ENCODE measurements at places on chromosomes 13 and 19. TPM values are rescaled to one million over a fixed set of nuclear protein-coding genes. Genes with fewer than 3 reads are reported as not detected.
A peak's percentile ranks its signal among the peaks of the same experiment; 100 is the strongest.

DNA sequence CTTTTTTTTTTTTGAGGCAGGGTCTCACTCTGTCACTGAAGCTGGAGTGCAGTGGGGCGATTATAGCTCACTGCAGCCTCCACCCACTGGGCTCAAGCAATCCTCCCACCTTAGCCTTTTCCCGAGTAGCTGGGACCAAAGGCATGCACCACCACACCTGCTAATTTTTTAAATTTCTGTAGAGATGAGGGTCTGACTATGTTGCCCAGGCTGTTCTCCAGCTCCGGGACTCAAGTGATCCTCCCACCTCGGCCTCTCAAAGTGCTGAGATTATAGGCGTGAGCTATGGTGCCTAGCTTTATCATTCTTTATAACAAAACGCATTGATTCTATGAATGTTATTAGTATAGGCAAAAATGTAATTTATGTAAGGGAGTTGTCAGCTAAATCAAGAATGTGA, 17.9 kb upstream of the LYPD3 start:
- no peaks in the 10 kb centered on the region for H3K27me3 ChIP-seq
- no peak overlapping the region for H3K27ac ChIP-seq
- H3K4me1 ChIP-seq = no peaks in the 10 kb centered on the region

DNA sequence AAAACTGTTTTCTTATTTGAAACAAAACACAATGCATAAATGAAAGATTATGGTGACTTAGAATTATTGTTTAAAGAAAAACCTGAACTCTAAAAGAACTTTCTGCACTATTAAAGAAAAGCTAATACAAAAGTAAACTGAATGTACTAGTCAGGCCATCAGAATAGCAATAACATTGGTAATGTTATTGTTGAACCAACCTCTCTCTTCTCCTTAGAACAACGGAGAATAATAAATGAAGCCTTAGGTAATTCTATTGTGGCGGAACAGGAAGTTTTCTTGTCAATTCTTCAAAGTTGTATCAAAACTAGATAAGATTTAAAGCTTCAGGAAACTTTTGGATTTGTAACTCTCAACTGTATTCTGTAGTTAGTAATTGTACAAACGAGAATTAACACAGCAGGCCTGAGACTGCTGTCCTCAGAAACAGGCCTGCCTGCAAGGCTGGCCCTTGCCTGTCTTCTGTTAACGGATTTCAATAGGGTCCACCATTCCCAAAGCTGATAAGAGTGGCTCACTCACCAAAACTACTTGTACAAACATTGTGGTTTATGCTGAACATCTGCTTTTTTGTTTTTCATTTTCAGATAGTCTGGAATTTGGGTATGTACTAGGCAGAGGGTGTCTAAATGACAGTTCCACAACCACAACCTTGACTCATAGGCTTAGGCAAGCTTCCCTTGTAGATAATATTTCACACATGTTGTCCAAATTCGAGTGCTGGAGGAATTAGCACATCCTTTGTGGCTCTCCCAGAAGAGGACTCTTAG, 825.8 kb downstream of the GPC5 start:
- no peaks in the 10 kb centered on the region for H3K36me3 ChIP-seq
- H3K4me3 ChIP-seq = no peak overlapping the region
- H3K4me1 ChIP-seq = peaks cover 5% of the 10 kb centered on the region
- no peak for DNase-seq
- no peak overlapping the region for H3K27ac ChIP-seq
- no peaks in the 10 kb centered on the region for H3K27me3 ChIP-seq

DNA sequence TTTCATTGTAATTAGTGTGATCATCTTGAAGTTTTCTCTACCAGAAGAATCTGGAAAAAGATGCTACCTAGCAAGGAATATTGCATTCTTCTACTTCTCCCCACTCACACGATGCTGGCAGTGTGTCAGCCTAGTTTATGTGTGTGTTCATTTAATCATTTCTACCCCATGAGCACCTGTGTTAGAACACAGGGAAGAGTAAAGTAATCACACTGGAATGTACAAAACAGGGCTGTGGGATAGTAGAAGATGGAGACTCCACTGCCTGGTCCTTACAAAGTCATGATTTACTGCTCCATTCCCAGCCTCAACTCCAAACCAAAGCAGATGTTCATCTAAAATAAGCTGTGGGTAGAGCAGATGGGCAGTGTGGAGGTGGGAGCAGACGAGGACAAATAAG, 47.7 kb upstream of the RGCC start:
- H3K27me3 ChIP-seq = no peaks in the 10 kb centered on the region
- no peaks in the 10 kb centered on the region for H3K4me1 ChIP-seq
- no peak overlapping the region for H3K4me3 ChIP-seq
- no peak for DNase-seq
- H3K27ac ChIP-seq = no peak overlapping the region
- no peaks in the 10 kb centered on the region for H3K36me3 ChIP-seq

The ENOX1 gene
- 0.66 TPM for total RNA-seq

GRCh38 chr13:113369189-113369588, 5.3 kb upstream of the GRTP1 start:
- H3K36me3 ChIP-seq = no peaks in the 10 kb centered on the region
- H3K4me3 ChIP-seq = no peak overlapping the region
- H3K27me3 ChIP-seq = no peaks in the 10 kb centered on the region
- no peak for DNase-seq

GRCh38 chr13:31965361-31966066, 66.1 kb upstream of the FRY start:
- H3K36me3 ChIP-seq = no peaks in the 10 kb centered on the region
- H3K27me3 ChIP-seq = no peaks in the 10 kb centered on the region
- H3K27ac ChIP-seq = no peak overlapping the region
- no peak for DNase-seq
- no peaks in the 10 kb centered on the region for H3K4me1 ChIP-seq
- no peak overlapping the region for H3K4me3 ChIP-seq

DNA sequence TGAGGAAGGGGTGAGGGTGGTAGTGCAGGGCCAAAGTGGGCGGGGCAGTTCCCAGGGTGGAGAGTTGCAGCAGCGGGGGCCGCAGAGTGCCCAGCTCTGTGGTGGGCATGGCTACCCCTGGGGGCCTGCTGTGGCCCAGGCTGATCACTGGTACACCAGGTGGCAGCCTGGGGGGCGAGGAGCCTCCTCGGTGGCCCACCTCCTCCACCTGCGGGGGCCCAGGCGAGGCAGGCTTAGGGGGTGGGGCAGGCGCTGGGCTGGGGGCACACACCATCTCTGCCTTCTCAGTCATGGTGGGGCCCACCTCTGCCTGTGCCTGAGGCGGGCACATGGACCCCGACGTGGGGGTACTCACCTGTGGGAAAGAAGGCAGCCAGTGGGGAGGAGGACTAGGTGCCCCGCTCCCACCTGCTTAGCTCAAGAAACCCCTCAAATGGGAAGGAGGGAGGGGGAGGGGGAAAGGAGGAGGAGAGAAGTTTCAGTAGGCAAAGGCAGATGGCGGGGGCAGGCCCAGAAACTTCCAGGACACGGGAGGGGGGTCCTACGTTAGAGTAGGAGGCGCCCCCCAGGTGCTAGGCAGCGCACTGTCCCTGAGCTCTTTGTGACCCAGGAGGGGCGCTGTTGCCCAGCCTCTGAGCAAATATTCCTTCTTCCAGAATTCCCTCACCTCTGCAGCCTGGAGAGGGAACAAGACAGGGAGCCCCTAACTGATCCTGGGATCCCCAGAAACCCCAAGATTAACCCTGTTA, 1.6 kb downstream of the LYL1 start:
- H3K27me3 ChIP-seq = peaks cover 66% of the 10 kb centered on the region
- H3K4me3 ChIP-seq = no peak overlapping the region
- H3K36me3 ChIP-seq = no peaks in the 10 kb centered on the region
- no peak overlapping the region for H3K27ac ChIP-seq
- peaks cover 31% of the 10 kb centered on the region for H3K4me1 ChIP-seq

- H3K36me3 ChIP-seq = peaks cover 5% of the 10 kb centered on the region
- peak overlapping the region; percentile 75 for H3K4me3 ChIP-seq
- peaks cover 28% of the 10 kb centered on the region for H3K4me1 ChIP-seq
- DNase-seq = peak; percentile 97
Measured at GRCh38 chr19:18279516-18280246, 1.7 kb downstream of the JUND start.

Data from GM23338 (cell line).